Stimulated activated CD8-positive, alpha-beta memory T cell treated with anti-CD3 and anti-CD28 coated beads, Interleukin-15, amount 100 ng/mL, for 24 hours (primary cell): ENCODE measurements at places on chromosomes 7 and 10.

DNA sequence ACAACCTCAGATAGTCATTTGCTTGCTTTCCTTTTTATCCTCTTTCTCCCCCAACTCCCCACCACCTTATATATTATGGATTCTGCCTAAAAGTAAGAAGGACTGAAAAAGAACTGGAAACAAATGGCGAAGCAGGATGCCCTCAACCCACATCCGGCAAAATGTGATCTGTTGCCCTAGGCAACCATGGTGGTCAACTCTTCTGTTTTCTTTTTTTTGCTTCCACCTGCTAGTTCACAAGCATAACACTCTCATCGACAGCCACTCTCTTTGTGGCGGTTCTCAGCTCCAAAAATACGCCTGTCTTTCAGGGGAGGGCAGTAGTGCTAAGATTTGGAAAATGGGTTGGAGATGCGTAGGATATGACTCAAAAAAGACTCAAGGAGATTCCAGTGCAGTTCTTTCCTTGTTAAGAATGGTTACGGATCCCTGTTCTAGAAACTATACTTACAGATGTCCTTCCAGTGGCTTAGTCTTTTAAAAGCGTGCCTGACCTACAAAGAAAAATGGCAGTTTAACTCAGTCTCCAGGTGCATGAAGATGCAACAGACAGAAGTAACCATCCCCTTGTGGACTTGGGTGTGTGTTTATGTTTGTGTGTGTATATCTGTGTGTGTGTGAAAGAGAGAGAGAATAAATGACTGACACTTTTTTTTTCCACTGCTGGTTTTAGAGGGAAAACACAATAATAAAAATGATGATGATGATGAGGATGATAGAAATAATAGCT, 10.7 kb downstream of the APBB1IP start:
- no peak for DNase-seq

- no peak for DNase-seq
These were observed 239.7 kb upstream of the SEMA3D start for GRCh38 chr7:85426487-85426960.

- DNase-seq: no peak
These were observed 441.9 kb upstream of the NPVF start for GRCh38 chr7:25669961-25670841.

GRCh38 chr10:99532687-99533495, at the start of gene NKX2-3:
TSS of gene NKX2-3 (plus strand) at chr10:99532942. CDS start at chr10:99533132, 190 bp downstream.
- no peak for DNase-seq

DNA sequence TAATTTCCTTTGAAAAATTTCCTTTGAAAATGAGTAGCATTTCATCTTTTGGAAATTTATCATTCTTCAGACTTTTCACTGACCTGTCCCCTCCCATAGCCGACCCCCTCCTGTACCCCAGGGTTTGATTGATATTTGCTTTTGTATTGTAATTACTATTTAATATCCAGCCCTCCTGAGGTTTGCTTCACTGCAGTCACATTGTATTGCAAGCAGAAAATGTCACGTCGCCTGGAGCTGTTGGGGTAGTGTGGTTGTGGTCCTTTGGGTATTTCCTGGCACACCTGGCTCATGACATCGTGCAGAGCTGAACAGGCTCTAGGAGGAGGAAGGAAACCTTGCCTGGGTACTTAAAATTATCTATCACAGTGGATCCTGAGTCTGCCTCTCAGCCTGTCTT, 116.1 kb downstream of the INSYN2A start:
- no peak for DNase-seq

- DNase-seq: no peak
These were observed 15.8 kb downstream of the GTPBP4 start for GRCh38 chr10:1003884-1004670.

- no peak for DNase-seq
These were observed 31.9 kb downstream of the MICU1 start for GRCh38 chr10:72593963-72594362.

- DNase-seq: no peak
These were observed 109.1 kb downstream of the SRPK2 start for GRCh38 chr7:105279688-105280007.

DNA sequence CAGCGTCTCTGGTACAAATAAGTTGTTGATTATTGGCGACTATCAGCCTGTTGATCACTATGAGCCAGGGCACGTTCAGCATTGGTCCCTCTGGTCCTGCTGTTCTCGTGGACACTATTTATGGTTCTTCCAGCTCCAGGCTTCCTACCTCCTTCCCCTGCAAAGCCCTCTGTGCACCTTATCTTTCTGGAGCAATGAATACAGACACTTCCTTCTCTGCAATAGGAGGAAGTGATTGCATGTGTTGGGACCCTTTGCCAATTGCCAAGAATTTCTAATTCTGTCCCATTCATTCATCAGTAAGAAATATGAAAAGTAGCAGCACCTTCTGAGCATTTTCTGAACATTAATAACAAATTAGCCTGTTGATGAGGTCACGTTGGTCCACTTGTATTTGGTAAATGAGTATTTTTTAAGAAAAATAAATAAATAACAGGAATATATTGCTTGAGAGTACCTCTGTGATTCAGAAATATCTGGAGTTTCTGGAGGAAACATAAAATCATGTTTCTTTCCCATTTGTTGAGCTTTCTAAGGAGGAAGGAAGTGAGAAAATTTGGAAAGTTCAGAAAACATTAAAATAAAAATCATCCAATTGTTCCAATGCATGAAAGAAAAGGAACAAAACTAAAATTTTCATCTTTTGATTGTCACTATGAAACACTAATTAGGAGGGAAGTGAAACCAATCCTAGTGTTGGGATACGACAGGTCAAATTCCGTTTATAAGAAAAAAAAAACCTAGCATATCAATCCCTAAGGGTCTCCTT, 259.1 kb upstream of the KLF6 start:
- no peak for DNase-seq

GRCh38 chr7:50534690-50535290, 30.4 kb downstream of the DDC start:
- DNase-seq: no peak
